ENCODE measurements at places on chromosomes 3 and 15.

DNA sequence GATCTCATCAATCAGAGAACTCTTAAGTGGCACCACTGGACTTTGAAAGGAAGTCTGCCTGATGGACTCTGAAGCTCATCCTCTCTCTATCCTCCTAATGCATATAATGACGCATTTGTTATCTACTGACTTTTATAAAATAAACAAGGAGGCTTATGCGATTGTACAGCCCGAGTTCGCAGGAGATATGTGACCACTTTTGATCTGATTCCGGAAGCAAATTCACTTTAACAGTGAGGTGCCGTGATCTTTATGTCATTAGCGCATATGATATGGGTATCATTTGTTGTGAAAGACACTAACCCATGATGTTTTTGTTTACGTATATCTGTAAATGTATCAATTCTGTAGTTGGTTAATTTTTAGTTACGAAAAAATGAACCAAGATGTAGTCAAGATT is 427 bp upstream of the RNF111 start:
- no peak for DNase-seq

DNA sequence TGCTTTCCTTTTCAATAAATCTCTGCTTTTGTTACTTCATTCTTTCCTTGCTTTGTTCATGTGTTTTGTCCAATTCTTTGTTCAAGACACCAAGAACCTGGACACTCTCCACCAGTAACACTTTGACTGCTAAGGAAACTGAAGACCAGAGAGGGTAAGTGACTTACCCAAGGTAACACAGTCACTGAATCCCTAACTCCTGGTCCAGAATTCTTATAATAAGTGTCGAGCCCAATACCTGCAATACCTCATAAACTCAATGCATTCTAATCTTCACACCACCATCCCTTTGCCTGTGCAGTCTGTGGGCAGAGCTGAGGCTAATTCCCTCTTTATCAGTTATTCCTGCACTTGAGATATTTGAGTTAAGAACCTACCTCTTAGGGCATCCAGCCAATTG is 237.8 kb downstream of the UACA start:
- DNase-seq: no peak

DNA sequence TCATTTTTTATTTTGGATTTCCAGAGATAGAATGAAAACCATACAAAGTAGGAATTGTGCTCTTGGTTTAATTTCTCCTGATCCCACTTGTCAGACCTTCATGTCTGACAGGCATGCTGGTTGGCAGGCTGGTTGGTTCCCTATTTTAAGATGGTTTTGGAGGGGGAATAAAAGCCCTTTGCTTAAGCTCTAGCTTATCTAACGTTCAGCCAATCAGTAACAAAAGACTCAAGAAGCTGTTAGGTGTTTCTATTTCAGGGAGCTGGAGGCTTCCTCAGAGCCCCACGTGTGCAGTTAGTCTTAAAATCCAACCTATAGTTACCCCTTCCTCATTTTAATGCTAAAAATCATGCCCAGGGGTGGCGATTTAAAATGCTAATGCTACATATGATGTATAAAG is 40.5 kb upstream of the XIRP1 start:
- DNase-seq: no peak

GRCh38 chr3:150035301-150035779 is 64.6 kb upstream of the PFN2 start:
- DNase-seq: no peak

GRCh38 chr3:125069452-125069851 is 13.7 kb upstream of the HEG1 start:
- DNase-seq: no peak

GRCh38 chr3:153293265-153293664 is 131.2 kb downstream of the RAP2B start:
- DNase-seq: peak; percentile 23
